ENCODE measurements at places on chromosomes 5 and 9.

GRCh38 chr5:57805732-57806131 is 323.1 kb upstream of the ACTBL2 start:
- no peak for DNase-seq

- DNase-seq: no peak
These were observed 593.7 kb upstream of the ACO1 start for GRCh38 chr9:31790720-31791119.

DNA sequence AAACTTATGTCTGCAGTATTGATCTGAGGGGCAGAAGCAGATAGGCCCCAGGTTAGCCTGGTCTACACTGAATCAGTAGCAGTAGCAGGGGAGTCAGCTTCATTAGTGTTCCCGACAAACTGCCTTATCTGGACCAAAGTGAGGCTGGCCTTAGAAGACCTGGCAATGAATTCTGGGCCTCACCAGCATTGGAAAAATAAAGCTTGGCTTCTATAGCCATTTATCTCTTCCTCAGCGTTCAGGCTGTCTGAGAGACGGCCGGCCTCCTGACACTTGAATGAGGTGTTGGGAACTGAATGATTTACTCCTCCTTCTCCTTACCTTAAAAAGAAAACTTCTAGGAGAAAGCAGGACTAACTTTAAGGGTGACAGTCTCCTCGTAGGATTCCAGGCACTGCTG is 141.8 kb upstream of the RUSC2 start:
- DNase-seq: no peak

GRCh38 chr9:74125941-74126340 is 371.2 kb upstream of the RORB start:
- peak; percentile 43 for DNase-seq

- DNase-seq: no peak
These were observed 11.5 kb upstream of the PSIP1 start for GRCh38 chr9:15522130-15522755.

- no peak for DNase-seq
These were observed 38.4 kb downstream of the LHFPL2 start for GRCh38 chr5:78610163-78610583.

- no peak for DNase-seq
These were observed 11.9 kb downstream of the TMC1 start for GRCh38 chr9:72533322-72533721.

Data from retina (tissue), 1 donor.